Fibroblast of gingiva (primary cell): ENCODE measurements at places on chromosomes 1 and 21.
A peak's percentile ranks its signal among the peaks of the same experiment; 100 is the strongest.

GRCh38 chr21:38386967-38387366 lies 111.3 kb downstream of the ERG start:
- no peak for DNase-seq

DNA sequence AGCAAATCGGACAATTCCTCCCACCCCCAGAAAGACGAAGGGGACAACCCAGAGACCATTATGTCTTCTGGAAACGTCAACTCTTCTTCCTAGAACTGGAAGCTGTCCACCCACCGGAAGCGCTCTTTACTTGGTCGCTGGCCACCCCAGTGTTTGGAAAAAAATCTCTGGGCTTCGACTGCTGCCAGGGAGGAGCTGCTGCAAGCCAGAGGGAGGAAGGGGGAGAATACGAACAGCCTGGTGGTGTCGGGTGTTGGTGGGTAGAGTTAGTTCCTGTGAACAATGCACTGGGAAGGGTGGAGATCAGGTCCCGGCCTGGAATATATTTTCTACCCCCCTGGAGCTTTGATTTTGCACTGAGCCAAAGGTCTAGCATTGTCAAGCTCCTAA lies 3.2 kb downstream of the S1PR1 start:
- no peak for DNase-seq

- no peak for DNase-seq
Observed at GRCh38 chr1:39034114-39034654, 8.0 kb downstream of the NDUFS5 start.

- no peak for DNase-seq
Observed at GRCh38 chr21:33088384-33088783, 18.4 kb downstream of the OLIG1 start.

- DNase-seq, result peak; percentile 14
Observed at GRCh38 chr1:206808615-206809014, 36.3 kb upstream of the IL10 start.

- DNase-seq, result no peak
Observed at GRCh38 chr1:215661033-215661432, 93.9 kb downstream of the KCTD3 start.

DNA sequence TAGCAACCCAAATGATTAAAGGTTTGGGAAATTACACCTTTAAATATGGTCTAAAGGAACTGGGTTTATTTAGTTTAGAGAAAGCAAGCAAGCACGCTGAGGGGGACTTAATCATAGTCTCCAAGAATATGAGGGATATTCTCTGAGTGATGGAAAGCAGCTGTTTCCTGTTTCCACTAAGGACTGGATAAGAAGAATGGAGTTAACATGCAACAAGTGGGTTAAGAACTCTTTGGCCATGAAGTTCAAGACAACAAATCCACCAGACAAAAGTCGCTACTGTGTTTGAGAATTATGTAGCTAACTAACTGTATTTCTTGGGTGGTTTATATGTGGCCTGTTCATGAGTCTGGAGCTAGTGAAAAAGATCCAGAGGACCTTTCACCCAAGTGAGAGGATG lies 85.7 kb downstream of the TGFB2 start:
- no peak for DNase-seq

- DNase-seq, result no peak
Observed at GRCh38 chr1:46448109-46448911, 41.3 kb upstream of the DMBX1 start.

DNA sequence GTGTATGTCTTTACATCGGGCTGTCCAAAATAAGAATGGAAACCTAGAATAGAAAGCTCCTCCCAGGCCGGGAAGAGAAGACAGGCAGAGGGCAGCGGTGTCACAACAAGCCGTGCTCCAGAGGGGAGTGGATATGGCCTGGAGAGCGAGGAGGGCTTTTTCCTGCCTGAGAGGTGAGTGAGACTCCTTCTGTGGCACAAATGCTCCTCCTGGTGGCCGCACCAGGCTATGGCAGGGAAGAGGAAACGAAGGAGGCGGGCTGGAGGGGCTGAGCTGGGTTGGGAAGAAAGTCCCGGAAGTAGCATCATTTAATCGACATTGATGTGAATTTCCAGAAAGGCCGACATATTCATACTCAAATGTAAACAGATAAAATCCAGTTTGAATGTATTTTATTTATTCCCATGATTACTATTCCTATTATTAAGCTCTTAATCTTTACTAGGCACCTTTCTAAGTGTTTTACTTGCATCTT lies 54.7 kb downstream of the MEF2D start:
- DNase-seq, result peak; percentile 57

DNA sequence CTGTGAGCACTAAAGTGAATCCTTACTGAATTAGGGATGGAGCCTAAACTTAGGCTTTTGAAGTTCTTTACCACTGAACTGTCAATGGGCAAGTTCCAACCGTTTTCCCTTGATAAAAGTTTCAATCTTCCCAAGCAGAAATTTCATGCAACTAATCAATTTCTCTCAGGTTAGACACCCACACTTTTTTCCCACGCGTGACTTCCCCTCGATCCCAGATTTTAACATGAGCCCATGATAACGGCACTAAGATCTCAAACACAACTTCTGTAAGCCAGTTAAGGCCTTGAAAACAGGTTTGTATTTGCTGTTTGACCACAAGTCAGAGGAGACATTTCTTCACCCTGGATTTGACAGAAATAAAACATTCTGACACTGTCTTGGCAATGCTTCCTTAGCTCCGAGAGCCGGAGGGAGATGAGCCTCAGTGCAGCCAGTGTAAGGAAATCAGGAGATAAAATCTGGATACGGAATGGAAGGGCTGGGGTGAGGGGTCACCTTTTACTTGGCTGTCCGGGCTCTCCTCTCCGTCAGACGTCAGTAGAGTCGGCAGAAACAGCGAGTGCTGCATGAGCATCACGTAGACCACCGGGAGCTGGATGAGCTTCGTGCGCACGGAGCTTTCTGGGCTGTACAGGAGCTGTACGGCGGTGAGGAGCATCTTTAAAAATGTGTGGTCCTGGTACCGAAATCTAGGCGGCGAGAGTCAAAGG lies 39.7 kb downstream of the MRAP start:
- DNase-seq, result no peak

DNA sequence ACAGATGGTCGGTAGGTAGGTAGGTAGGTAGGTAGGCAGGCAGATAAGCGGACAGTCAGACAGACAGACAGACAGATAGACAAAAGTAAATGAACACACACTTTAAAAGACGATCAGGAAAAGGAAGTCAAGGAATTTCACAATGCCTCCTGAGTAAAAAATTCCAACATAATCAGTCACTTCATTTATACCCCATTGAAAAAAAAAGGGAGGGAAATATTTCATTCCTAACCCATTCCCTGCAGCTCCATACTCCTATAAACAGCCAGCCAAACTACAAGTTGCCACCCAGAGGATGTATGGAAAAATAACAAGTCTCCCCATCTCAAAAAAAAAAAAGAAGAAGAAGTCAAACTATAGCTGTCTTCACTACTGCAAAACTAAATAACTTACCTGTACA lies 43.4 kb downstream of the ZZZ3 start:
- DNase-seq, result peak; percentile 24

GRCh38 chr21:29332461-29333362 lies 34.0 kb downstream of the BACH1 start:
- DNase-seq, result peak; percentile 41

GRCh38 chr1:20344738-20345137 lies 54.1 kb downstream of the VWA5B1 start:
- no peak for DNase-seq

DNA sequence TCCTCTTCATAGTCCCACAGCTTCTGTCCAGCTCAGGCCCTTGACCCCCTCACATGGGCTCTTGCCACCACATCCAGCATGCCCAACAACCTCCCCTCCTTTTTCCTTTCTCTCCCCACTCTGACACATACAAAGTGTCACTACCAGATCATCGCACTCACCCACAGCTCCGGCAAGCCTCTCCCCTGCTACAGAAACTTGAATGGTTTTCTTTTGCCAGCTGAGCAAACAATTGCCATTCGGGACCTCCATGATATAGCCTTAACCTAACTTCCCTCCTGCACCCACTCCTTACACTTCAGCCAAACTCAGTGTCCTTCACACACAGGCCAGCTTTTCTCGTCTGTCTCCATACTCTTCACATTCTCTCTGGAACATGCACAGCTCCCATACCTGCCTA lies 43.3 kb downstream of the MAB21L3 start:
- no peak for DNase-seq

- no peak for DNase-seq
Observed at GRCh38 chr1:185811073-185811709, 77.0 kb downstream of the HMCN1 start.

DNA sequence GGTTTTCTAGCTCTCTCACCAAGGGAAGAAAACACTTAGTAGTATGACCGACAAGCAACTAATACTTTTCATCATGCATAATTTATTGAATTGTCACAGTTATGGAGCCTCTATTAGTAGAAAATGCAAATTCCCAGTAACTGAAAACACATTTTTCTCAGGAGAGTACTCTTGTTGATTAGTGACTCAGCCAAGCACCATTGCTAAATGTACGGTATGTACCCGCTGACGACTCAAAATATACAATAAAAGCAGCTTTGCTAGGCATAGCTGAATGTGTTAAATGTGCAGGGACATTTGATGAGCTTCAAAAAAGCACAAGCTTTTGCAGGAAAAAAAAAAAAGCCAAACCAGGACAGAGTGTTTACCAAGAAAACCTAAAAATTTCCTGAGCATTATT lies 63.9 kb downstream of the WDR64 start:
- peak; percentile 96 for DNase-seq

- no peak for DNase-seq
Observed at GRCh38 chr1:37404711-37405110, 69.7 kb upstream of the ZC3H12A start.

DNA sequence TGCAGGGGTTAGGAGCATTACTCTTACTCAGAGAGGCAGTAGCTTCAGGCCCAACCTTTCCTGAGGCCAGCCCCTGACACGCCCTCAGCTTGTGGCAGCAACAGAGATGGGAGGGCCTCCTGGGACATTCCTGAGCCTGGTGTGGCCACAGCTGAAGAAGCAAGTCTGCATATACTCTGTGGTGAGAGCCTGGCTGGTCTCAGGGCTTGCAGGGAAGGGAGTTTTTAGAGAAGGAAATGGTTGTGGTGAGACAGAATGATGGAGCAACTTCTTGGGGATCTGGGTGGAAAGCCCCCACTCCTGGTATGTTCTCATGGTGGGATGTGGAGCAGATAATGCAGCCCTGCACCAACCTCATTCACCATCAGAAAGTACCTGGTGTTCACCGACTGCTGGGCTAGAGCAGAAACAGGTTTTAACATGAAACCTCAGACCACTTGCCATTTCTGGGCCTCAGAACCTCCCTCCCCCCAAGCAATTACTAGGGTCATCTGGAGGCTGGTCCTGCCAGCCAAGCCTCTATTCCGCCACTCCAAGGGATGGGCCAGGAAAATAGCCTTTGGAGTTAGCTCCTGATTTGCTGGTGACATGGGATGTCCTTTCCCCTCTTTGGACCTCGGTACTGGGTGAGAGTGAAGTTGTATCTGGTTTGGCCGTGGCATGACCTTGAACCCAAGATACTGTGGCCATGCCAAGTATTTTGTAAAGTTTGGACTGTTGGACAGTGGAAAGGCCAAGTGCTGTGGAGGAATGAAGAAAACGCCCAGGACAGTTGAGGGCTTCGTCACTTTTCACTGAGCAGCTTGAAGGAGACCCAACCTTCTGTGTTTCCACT lies 28.1 kb upstream of the RNF19B start:
- DNase-seq, result peak; percentile 91

- DNase-seq, result no peak
Observed at GRCh38 chr1:220914283-220915116, 35.3 kb downstream of the HLX start.

GRCh38 chr1:203408486-203409481 lies 57.9 kb upstream of the FMOD start:
- peak; percentile 75 for DNase-seq

DNA sequence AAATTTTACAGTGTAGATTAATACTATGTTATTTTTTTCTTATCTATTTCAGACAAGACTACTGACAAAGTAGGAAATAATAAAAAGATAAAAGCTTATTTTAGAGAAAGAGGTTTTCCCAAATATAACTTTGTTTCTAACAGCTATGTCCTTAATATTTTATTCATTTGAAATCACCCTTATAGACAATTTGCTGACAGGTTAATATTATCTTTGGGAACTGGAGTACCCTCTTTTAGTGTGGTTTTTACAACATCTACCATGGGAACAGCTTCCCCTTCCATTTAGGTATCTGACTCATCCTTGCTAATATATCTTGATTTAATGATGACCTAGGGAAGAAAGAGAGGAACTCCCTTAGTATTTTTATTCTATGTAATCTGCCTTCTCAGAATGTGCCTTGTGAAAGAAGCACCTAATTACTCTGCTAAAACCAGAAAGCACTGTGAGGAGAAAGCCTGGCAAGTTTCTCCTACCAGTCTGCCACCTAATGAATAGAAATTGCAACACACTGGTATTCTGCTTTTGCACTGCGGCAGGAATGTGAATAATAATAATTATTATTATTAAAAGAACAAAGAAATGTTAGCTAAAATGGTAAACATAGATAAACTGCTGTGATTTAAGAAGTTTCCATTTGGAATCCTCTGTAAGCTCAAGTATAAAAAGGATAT lies 192.8 kb downstream of the PDE4B start:
- no peak for DNase-seq

DNA sequence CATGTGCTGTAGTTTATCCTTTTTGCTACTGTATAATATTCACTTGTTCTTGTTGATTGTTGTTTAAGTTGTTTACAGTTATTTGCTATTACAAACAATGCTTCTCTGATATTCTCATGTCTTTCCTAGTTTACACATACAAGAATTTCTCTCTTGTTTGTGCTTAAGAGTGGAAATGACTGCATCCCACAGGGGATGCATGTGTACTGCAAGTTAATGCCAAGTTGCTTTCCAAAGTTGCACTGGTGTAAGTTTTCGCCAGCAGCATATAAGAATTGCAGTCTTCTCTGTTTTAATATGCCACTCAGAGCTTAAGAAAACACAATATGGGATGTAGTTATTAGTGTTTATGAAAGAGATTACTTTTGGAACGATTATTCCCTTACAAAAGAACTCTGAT lies 97.7 kb downstream of the NEK7 start:
- peak; percentile 63 for DNase-seq

GRCh38 chr1:205449750-205450443 lies 5.9 kb downstream of the BLACAT1 start:
- no peak for DNase-seq
